ENCODE measurements at places on chromosomes 4 and X.

DNA sequence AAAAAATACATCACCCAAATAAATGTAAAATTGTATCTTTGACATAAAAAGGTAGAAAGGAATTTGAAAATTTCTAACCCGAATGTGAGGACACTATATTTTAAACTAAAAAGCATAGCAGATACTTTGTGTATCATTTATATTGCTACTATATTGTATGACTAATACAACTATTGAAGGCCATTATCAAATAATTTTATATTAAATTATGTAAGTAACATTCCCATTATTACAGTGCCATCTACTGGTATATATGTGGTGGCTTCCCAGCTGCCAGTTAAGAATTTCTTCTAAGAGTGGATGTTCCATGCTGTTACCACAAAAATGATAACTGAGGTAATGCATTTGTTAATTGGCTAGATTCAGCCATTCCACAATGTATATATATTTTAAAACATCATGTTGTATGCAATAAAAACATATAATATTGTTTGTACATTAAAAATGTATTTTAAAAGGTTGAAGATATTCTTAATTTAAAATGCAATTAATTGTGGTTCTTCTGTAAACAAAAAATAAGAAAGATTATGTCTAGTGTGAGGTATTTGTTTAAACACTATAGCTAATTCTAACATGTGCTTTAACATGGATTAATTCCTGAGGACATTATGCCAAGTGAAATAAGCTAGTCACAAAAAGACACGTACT, 65.3 kb downstream of the EGF start:
- DNase-seq: peak; percentile 45

DNA sequence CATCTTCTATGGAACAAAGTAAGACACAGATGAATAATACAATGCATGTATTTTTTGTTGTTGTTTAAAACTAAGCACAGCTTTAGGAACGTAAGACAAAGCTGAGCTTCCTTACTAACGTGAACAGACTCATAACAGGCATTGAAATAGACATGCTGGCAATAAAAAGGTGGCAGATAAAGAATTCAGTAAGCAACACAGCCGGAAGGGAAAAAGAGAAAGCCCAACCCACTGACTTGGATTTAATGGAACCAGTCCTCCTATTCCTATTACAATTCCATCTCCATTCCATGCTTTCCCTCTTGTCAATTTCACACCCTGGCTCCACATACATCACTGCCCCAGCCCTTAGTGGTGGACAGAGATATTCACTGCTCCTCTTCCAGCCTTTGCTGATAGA, 182.1 kb downstream of the NSUN7 start:
- no peak for DNase-seq

GRCh38 chrX:104343428-104344129, 88.8 kb upstream of the ESX1 start:
- peak; percentile 72 for DNase-seq

- DNase-seq: no peak
These were observed 12.2 kb downstream of the AFF1 start for GRCh38 chr4:86946868-86947500.

GRCh38 chr4:20603671-20604313, 96.5 kb upstream of the PACRGL start:
- peak; percentile 56 for DNase-seq

DNA sequence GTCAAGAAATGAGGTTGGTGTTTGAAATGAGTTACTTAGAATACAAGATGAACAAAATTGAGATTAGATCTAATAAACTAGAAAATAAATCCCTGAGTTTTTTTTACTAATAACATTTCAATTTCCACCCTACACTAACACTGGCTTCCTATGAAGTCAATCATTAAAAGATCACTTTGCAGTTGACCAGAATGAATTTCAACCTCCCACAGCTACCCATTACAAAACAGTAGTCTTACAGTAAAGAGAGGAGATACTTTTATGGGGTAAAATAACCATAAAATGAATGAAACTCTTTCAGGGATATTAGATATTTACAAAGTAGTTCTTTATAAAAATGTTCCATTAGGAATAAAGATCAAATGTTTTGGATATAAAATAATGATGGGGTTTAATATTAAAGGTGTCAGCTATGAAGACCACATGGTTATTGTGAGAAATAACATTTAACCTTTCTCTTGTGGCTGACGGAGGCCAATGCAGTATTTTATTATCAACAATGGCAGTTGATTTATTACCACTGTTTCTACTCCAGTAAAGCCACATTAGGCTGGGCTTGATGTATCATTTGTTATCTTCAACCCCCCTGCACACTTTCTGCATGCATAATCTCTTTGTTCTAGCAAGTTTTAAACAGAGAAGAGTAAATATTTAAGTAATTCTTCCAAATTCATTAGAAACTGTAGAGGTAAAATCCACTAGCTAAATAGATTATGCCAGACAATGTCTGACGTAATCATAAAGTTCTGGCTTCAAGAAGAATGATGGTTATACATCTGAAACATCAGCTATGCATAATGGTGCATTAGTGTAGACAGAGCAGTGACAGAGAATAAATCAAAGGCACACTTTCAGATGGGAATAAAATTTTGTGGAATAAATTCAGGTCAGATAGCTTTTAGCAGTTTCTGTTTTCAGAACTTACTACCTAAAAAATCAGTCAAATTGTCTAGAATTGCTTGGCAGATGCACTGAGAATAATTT, 516.6 kb downstream of the PCDH18 start:
- DNase-seq: no peak

GRCh38 chr4:105548483-105548882, 3.9 kb upstream of the ARHGEF38 start:
- peak; percentile 10 for DNase-seq

- no peak for DNase-seq
These were observed 1392.9 kb downstream of the ARAP2 start for GRCh38 chr4:34851411-34851810.

DNA sequence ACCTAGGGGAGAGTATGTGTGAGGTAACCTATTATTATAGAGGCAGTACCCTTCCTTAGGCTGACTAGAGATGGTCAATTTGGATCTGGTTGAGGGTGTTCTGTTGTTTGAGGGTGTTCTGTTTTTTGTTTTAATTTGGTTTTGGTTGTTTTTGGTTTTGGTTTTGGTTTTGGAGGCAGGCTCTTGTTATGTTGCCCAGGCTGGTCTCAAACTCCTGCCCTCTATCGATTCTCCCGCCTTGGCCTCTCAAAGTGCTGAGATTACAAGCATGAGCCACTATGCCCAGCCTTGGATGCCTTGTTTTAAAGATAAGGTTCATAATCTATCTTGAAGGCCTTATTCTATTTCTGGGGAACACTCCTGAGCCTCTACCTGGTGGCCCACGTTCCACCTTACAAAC, 912 bp downstream of the CXorf65 start:
- no peak for DNase-seq

- no peak for DNase-seq
These were observed 20.0 kb downstream of the PALLD start for GRCh38 chr4:168516841-168517240.

- no peak for DNase-seq
These were observed 53.1 kb downstream of the ELF4 start for GRCh38 chrX:130057209-130057608.

- no peak for DNase-seq
These were observed 80.2 kb upstream of the FHL1 start for GRCh38 chrX:136067097-136067496.

DNA sequence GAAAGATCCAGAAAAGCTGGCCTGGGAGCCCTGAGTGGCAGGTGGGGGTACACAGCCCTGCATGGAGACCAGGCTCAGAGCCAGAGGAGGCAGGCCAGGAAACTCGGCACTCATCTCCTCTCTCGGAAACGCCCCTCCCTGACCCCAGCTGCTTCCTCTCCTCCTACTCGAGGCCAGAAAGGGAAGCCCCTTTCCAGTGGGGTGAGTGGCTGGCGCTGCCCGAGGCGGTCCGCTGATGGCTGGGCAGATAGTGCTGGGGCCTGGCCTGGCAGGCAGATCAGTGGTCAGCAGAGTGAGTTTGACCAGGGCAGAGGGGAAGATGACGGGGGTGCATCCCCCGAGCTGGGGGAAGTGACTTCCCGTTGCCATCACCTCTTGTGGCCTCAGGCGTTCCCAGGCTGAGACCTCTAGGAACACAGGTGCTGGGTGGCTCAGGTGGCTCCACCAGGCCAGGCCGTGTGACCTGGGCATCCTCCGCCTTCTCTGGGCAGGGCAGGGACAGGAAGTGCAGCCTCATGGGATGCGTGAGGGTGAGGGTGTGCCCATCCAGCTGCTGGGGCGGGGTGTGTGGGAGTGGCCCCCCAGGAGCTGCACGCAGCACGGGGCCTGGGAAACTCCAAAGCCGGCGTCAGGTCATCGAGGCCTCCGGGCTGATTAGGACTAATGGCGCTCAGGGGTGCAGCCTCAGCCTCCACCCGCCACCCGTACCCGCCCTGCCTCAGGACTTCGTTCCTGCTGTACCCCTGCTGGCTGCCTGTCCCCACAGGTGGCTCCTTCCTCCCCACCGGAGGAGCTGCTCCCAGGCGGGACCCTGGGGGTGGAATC, 5.7 kb downstream of the SH3BP2 start:
- no peak for DNase-seq

GRCh38 chr4:73600954-73601353, 19.3 kb downstream of the RASSF6 start:
- no peak for DNase-seq

- peak; percentile 1 for DNase-seq
These were observed 38.0 kb downstream of the MAGEE2 start for GRCh38 chrX:75746891-75747639.

- DNase-seq: no peak
These were observed 618.8 kb upstream of the GRID2 start for GRCh38 chr4:91684955-91685354.

GRCh38 chr4:142556048-142556447, 290.1 kb downstream of the INPP4B start:
- no peak for DNase-seq

- DNase-seq: peak; percentile 68
These were observed at the start of gene CD99 for GRCh38 chrX:2690856-2691542. TSS of gene CD99 (plus strand) at chrX:2691295. CDS start at chrX:2691361, 66 bp downstream.

DNA sequence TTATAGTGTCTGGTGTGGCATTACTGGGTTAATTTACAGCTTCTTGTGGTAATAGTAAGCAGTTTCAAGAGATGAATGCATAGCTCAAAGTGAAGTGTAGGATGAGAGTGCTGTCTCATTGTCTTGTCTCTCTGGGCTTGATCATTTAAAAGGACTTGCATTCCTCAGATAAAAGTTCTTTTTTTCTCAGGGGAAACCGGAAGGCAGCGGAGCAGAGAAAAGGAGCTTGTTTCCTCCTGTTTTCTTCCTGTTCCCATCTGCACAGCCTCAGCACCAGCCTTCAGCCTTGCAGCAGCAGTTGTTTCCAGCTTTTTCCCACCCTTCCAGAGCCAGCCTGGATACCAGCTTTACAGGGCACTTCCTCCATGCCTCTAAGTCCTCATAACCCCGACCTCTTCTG, 61.4 kb upstream of the LGI2 start:
- no peak for DNase-seq

DNA sequence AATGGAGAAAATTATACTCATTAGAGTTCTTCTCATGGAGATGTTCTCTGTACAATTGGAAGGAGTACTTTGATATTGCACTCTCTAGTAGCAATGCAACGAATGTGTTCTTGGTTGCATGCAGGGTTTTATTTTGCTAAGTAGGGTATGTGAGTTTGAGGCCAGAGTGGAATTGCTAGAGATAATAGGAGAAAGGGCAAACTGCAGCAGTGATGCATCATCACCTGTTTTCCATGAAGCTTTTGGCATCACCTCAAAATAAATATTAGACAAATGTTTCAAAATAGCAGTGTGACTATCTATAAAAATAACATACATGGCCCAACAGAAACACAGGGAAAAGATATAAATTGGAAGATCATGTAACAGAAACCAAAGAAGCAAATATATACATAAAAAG, 93.3 kb downstream of the TIGD2 start:
- peak; percentile 3 for DNase-seq

DNA sequence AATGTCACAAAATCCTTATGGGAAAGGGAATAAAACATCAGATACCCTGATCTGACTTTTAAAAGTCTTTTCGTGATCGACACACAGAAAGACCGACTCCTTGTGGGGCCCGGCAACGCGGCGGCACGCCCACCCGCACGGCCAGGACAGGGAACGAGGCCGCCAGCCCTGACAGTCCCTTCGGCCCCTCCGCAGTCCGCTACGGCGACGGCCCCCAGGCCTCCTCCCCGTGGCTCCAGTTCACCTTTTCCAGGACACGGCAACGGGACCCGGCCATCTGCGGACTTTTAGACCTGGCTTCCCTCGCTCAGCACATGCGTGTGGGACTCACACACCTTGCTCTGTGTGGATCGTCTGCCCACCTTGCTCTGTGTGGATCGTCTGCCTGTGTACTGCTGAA, 33.6 kb upstream of the GTPBP6 start:
- no peak for DNase-seq

DNA sequence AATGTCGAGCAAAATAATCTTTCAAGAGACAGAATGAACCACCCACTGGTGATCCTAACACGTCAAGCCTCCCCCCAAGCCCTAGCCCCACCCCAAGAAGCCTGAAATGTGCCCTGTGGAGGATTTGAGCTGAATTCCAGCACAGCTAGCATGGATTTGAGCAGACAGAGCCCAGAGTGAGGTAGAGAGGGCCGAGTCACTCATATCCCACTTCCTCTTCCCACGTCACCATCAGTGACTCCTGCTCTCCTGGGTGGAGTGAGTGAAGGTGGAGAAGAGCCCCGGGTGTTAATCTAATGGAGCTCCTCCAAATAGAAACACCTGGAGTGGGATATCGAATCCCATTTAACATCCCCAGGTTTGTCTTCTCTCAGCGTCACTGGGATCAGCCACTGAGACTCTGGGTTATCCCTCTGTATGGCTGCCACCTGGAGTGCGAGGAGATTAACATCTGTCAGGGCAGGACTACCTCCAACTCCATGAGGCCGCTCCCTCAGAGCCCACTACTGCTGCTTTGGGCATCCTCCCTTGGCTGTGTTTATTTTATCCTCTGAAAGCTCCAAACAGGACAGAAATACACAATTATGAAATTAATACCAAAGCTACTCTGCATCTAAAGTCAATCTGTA, 136.6 kb downstream of the NWD2 start:
- no peak for DNase-seq

- peak; percentile 79 for DNase-seq
These were observed 55.2 kb downstream of the CLOCK start for GRCh38 chr4:55491486-55491885.

DNA sequence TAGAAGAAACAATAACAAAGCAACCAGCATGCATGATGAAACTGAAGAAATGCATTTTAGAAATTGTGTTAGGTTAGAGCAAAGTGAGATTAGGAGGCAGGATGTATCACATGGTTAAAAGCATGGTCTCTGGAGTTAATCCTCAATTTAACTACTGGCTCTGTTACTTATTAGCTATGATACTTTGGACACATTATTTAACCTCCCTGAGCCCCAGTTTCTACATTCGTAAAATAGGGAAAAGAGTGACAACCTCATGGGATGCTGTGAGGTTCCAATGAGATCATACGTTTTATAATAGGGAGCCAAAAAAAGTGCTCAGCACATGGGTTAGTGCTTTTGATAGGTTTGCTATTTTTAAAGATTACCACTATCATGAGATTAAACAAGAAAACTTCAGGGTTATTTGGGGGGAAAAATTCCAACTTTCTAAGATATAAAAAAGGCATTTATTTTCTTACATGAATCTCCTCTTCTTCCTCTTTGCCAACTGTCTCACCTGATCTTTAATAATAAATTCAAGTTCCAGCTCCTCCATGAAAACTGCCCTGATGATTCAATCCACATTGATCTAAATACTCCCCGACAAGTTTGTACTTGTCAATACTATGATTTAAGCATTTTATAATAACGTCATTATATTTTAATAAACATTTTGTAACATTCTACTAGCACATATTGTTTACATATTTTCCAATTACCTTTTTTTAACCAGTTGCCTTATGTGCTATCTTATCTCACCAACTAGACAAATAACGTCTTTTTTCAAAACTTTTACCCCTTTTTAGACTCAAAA, 4.6 kb downstream of the SEC31A start:
- no peak for DNase-seq

- no peak for DNase-seq
These were observed 1337.1 kb upstream of the PABPC4L start for GRCh38 chr4:135538698-135539097.
